ENCODE measurements at places on chromosomes 2 and 18. TPM values are rescaled to one million over a fixed set of nuclear protein-coding genes. Genes with fewer than 3 reads are reported as not detected.

KDM3A gene
- 10.8 TPM for total RNA-seq

- DNase-seq: no peak
Measured at GRCh38 chr2:181818840-181819239, 72.7 kb upstream of the ITPRID2 start.

CRYBA2 gene
- not detected for total RNA-seq

- no peak for DNase-seq
Measured at GRCh38 chr2:177772529-177772928, 300.0 kb downstream of the PDE11A start.

GRCh38 chr2:145751155-145751554 lies 1231.2 kb upstream of the ZEB2 start:
- DNase-seq: no peak

DNA sequence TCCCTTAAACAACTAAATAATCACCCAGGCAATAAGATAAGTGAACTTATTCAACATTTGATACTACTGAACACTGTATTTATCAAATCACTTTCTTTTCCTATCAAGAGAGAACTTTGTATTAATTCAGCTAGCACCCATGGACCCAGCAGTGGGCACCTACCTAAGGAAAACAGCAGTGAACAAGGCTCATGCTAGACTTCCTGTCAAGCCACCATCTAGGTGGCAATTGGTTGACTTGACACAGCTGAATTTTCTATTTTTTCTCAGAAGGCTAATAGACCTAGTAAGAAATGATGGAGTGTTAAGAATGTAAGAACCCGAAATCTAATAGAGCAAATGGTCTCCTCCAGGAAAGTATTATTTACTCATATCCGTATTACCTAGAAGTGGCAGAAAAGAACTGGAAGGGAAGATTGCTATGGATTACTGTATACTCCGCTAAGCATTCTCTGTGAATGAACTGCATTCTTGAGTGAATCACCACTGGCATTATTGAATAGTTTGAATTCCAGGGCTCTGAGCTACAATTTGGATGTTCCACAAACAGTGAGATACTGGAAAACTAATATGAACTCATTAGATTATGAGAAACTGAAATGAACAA lies 988.2 kb upstream of the CDH2 start:
- peak; percentile 66 for DNase-seq

Data from H4 (cell line).